NCI-H187 (cell line): ENCODE measurements at places on chromosomes 4 and X.

GRCh38 chr4:118680808-118681207 is 4.4 kb upstream of the METTL14 start:
- no peak for DNase-seq

DNA sequence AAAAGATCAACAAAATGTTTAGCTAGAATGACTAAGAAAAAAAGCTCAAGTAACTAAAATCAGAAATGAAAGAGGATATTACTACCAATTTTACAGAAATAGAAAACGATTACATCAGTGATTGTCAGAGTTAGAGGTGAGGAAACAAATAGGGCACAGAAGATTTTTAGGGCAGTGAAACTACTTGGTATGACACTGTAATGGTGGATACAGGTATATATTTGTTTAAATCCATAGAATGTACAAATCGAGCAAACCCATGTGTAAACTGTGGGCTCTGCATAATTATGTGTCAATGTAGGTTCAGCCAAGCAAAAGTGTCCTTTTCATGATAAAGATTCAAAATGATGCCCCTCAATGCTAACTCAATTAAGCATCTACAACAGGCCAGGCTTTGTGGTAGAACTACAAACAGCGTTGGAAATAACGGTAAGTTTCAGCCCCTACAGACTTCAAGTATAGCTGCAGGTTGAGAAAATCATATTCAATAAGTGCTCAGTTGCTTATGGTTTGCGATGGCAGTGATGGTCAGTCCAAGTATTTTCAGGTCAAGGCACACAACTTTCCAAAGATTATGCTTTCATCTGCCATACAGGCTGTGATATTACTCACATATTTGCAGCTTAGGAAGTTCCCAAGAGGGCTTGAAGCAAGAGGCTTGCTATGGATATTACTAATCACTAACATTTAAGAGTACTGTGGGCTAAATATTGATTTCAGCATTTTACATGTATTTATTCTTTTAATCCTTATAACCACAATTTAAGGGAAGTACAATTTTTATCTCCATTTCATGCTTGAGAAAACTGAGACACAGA is 158.6 kb downstream of the TET2 start:
- no peak for DNase-seq

DNA sequence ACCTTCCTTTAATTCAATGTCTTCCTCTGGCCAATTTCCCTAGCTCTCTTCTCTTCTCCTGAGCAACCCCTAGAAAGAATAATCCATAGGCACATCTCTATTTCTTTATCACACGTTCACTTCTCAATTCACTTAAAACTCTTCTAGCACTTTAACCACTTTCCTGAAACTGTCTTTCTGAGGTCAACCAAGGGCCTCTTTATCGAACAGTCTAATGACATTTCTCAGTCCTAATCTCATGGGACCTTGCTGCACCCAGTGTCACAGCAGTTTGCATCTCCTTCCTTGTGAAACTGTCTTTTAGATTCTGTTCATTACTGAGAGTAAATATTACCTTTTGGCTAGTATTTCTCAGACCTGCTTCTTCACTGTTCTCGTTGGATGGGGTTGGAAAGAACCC is 285.3 kb upstream of the RASGEF1B start:
- DNase-seq: no peak

DNA sequence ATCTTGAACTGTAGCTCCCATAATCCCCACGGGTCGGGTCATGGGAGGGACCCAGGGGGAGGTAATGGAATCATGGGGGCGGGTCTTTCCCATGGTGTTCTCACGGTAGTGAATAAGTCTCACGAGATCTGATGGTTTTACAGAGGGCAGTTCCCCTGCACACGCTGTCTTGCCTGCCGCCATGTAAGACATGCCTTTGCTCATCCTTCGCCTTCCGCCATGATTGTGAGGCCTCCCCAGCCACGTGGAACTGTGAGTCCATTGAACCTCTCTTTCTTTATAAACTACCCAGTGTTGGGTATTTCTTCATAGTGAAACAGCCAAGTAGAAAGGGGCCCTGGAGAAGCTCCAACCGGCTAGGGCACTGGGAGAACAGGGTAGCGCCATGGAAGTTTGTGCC is 12.3 kb downstream of the CTAG1A start:
- no peak for DNase-seq

GRCh38 chrX:48937054-48937907 is 18.5 kb upstream of the PIM2 start:
- no peak for DNase-seq

- DNase-seq: no peak
Measured at GRCh38 chr4:54228056-54228527, 1.0 kb upstream of the PDGFRA start.

DNA sequence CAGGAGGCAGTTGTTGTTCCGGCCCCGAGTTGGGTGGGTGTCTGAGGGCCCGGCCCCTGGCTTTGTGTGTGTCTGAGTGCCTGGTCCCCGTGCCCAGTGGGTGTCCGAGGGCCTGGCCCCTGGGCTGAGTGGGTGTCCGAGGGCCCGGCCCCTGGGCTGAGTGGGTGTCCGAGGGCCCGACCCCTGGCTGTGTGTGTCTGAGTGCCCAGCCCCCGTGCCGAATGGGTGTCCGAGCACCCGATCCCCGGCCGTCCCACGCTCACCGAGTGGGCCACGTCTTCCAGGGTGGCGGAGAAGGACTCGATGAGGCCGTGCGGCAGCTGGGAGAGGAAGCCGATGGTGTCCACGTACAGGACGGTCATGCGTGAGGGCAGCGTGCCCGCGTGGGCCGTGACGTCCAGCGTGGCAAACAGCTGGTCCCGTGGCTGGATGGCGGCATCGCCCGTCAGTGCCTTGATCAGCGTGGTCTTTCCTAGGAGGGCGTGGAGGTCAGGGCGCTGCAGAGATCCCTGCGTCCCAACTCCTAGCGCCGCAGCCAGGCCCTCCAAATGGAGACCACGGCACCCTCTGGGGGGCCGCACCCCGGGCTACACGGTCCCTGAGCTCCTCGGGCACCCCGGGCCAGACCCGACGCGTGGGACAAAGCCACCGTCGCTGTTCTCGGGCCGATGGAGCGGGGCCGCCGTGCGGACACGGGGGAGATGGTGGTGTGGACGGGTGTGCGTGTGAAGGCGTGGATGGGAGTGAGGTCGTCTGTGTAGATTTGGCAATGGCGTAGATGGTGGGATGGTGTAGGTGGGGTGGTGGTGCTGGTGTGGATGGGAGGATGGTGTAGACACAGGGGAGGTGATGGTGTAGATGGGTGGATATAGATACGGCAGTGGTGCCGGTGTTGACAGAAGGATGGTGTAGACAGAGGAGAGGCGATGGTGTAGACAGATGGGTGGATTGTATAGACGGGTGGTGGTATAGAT is 7.2 kb downstream of the GTPBP6 start:
- DNase-seq: no peak

DNA sequence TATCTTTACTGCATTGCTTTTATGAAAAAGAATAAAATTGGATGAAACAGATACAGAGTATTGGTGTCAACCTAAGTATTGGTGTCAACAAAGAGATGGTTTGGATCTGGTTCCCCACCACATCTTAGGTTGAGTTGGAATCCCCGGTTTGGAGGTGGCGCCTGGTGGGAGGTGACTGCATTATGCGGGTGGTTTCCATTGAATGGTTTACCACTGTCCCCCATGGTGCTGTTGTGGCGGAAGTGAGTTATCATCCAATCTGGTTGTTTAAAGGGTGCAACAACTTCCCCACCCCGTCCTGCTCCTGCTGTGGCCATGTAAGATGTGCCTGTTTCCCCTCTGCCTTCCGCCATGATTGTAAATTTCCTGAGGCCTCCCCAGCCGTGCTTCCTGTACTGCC is 52.8 kb upstream of the CD99 start:
- no peak for DNase-seq

- no peak for DNase-seq
Measured at GRCh38 chrX:71489540-71489939, 43.4 kb upstream of the OGT start.

DNA sequence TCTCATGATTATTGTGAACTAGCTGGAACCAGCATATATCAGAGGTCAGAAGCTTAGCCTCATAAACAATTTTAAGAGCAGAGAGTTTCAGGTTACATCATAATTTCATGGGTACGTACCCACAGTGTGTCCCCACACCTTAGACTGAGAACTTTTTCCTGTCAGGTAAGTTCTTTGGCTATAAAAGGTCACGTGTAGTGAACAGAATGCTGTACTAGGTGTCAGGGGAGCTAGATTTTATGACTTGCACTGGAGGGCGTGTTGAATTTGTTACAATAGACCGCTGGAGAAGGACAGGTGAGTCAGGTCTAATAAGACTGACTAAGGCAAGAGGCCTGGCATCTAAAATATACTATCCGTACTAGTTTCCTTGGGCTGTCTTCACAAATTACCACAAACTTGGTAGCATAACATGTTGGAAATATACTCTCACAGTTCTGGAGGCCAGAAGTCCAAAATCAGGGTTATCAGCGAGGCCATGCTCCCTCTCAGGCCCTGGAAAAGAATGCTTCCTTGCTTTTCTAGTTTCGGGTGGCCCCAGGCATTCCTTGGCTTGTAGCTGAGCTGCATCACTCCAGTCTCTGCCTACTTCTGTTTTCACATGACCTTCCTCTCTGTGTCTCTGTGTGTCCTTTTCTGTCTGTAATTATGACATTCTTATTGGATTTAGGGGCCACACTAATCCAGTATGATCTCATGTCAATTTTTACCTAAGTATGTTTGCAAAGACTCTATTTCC is 512.0 kb upstream of the NR3C2 start:
- no peak for DNase-seq

GRCh38 chrX:5870238-5870637 is 358.4 kb downstream of the NLGN4X start:
- DNase-seq: no peak

DNA sequence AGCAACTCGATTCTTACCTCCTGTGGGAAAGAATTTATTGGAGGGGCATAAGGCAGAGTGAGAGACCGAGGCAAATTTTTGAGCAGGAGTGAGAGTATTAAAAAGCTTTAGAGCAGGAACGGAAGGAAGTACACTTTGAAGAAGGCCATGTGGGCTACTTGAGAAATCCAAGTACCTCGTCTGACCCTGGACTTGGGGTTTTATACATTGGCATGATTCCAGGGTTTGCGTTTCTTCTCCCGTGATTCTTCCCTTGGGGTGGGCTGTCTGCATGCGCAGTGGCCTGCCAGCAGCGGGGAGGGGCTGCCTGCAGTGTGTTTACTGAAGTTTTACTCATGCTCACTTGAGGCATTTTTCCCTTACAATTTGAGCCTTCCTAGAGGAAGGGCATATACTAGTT is 3.4 kb downstream of the GALNT7 start:
- DNase-seq: no peak

DNA sequence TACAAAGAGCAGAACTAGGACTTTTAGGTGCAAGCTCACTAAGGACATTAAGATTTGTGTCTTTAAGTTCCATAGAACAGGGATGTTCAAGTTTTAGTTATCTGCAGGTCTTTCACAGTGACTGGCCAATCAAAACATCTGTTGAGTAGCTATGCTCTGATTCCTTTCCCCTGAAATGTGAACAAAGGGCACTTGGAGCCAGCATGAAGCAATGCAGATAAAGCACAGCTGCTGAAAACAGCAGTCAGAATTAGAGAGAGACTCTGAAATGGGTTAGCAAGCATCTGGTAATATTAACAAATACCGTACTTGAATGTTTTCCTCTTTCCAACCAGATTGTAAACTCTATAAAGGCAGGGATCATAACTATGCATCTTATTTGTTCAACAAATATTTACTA is 276.9 kb downstream of the RAB28 start:
- no peak for DNase-seq

DNA sequence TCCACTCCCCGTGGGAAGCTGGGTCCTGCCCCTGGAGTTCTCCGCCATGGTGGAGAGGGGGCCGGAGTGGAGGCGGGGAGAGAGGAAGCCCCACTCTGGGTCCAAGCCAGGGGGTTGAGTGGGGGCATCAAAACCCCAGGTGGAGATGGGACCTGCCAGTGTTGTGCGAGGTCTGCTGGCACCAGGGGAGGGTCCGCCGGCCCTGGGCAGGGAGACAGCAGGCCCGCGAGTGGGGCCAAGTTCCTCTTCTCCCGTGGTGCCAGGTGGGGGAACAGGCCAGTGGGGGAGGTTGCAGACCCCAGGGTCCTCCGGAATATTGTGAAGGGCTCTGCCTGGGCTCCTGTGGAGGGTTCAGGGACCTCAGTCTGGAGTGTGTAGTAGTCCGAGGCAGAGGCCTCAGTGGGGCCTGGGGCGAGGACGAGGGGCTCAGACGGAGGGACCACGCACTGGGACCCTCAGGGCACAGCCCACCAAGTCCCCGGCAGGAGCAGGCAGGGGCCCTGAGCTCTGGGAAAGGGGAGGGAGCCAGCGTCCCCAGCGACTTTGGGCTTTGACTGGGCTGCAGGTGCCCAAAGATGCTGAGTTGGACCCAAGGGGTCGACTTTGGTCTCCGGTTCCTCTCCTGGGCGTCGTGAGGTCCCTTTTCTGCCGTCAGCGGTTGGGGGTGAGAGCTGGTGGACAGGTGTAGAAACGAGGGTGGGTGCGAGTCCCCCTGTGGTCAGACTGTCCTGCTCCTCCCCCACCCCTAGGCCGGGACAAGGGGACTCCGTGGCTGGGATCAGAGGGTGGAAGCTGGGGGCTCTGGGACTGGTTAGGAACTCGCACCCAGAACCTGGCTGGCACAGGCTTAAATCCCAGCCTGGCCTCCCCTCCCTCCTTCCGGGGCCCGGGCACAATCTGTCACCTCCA is 43.8 kb upstream of the NKX1-1 start:
- no peak for DNase-seq

GRCh38 chrX:338836-339400 is 20.3 kb upstream of the GTPBP6 start:
- no peak for DNase-seq

DNA sequence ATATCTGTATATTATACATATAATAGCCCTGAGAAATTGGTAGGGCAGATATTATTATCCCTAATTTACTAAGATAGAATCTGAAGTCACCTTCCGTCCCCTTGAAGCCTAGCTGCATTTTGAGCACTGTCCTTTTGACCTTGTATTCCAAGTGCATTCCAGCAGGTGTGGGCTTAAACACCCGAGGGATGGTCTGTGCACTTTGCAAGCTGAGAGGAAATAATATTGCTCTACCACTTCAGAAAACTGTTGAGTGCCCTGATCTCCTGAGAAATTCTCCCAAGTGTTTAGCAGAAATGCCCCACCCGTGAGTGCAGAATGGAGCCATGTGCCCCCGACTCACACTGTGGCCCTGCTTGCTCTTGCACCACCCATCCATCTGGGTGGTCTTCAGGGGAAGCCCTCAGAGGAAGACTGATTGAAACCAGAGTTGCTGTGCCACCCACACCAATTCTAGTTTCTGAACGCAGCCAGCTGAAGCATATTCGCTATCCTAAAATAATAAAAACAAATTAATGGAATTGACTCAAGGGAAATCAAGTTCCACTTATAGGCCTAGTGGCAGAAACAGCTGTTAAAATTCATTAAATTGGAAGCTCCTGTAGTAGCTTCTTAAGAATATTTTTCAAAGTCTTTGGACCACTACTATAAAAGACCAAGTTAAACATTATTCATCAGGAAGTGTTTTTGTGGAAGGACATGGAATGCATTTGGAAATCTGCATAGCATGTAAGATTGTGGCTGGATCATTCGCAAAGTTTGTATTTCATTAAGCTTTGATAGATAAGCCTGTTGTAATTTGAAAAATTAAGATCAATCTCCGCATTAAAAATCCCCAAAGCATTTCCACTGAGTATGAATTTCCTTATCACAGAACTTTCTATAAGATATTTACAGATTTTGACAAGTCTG is 41.3 kb upstream of the PRKG2 start:
- no peak for DNase-seq
